ENCODE measurements at places on chromosomes 6 and 20. TPM values are rescaled to one million over a fixed set of nuclear protein-coding genes. Genes with fewer than 3 reads are reported as not detected.

Gene NANP
- polyA plus RNA-seq, result 3.8 TPM

Gene PABPC1L
- polyA plus RNA-seq, result 58.0 TPM

Gene ZSCAN31
- 8.3 TPM for polyA plus RNA-seq

Gene TMEM14A
- 152 TPM for polyA plus RNA-seq

Measured in spinal cord (tissue), 10 donors.